Fibroblast of skin of right quadriceps (primary cell): ENCODE measurements at places on chromosomes 11 and 22.

DNA sequence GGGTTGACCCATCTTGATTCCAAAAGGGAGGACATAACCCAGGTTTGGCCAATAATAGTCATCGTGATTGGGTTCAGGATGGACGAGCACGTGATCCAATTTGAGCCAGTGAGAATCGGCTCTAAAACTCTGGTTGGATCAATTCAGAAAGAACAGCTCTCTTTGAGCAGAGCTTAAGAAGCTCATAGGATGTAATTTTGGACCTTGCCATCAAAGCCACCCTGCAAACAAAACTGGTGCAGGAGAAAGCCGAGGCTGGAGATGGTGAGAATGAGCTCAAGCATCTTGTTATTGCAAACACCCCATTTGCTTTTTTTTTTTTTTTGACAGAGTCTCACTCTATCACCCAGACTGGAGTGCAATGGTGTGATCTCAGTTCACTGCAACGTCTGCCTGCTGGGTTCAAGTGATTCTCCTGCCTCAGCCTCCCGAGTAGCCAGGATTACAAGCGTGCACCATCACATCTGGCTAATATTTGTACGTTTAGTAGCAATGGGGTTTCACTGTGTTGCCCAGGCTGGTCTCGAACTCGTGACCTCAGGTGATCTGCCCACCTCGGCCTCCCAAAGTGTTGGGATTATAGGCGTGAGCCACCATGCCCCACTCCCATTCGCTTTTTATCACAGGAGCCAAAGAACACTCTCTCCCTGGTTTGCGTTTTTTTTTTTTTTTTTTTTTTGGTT is 13.8 kb upstream of the MIAT start:
- DNase-seq: no peak

- peak; percentile 84 for DNase-seq
These were observed 303.4 kb downstream of the FAT3 start for GRCh38 chr11:92528001-92528400.

DNA sequence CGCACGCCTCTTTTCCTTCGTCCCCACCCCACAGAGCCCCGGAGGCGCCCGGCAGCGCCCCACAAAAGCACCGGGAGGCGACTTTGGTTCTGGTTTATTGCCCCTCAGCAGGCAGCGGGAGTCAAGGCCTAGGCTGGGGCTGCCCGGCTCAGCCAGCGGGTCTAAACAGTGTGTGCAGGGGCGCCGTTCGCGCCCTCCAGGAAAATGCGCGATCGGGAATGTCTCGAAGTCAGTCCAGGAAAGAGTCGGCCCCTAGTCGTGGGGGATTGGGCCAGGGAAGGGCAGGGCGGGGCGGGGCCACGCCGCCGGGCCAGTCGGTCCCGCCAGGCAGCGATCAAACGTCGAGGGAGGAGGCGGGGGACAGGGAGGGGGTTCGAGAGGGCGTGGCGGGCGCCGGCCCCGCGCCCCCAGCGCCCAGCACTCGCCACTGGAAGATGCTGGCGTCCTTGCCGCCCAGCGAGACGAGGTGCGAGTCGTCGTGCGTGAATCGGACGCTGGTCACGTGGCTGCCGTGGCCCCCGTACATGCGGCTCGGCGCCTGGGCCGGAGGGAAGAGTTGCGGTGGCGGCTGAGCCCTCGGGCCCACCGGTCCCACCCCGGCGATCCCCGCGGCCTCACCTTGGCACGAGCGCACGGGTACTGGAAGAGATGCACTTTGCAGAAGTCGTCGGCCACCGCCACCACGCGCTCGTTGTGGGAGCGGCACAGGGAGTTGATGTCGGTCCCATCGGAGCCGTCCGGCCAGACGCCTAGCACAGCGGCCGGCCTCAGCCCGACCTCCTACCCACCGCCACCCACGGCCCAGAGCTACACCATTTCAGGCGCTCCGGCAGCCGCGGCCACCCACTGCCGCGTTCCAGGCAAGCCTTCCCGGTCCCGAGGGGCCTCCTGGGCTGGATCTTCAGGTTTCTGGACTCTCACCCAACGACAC is 741 bp upstream of the MTA2 start:
- peak; percentile 69 for DNase-seq

DNA sequence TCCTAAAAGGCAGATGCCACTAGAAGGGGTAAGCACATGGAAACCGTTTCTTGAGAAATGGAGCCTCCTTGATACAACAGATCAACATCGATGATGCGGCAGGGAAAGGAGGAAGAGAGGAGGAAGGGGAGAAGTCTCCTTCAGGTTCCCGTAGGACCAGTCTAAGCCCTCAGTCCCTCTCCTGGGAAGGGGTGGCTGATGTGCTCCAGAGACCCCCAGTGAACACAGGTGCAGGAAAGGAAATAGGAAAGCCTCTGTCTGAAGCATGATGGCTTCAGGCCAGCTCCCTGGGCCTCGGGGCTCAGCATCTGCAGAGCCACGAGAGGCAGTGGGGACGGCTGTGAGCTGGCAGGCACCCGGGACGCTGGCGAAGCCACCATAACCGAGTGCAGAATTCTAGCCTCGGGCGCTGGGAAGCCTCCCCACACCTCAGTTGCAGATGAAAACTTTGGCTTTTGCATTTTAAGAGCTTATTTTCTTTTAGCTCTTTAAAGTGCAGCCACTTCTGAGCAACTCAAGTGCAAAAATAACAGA is 1.8 kb downstream of the SPATA19 start:
- DNase-seq: no peak

GRCh38 chr11:133903875-133904817 is 52.6 kb downstream of the IGSF9B start:
- no peak for DNase-seq

DNA sequence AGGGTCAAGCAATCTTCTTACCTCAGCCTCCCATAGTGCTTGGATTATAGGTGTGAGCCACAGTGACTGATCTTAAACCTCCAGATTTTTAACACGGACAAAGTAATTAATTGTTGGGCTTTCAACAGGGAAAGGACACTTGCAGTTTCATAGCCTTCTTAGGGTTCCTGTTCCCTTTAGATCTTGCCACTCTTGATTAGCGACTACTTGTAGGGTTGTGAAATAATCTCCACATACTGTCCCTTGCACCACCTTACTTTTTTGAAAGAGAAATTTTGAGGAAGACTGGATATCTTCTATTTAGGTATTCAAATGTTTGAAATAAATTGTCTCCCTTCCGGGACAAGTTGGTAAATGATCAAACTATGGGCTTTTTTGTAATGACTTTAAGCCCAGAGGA is 7.6 kb downstream of the MS4A4E start:
- no peak for DNase-seq

DNA sequence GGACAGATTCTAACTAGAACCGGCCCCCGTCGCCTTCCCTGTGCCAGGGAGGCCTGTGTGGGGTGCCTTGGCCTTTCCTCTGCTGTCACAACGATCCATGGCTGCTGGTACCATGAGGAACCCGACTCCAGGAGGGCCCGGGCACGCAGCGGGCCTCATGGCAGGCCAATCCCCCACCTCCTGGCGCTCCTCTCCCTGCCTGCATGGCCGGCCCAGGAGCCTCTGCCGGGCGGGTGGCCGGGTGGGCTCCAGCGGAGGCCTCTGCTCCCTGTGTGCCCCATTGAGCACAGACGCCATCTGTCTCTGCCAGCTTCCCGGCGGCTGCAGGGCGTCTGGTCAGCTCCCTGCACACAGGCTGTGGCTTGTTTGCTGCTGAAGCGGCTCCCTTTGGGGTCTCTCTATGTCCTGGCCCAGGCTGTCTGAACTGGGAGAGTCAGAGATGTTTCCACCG is 86.5 kb downstream of the MYEOV start:
- DNase-seq: no peak

GRCh38 chr11:72396041-72396440 is 38.3 kb downstream of the CLPB start:
- DNase-seq: no peak
